Activated CD4-positive, alpha-beta T cell treated with anti-CD3 and anti-CD28 coated beads for 36 hours (primary cell): ENCODE measurements at places on chromosomes 16 and 17. TPM values are rescaled to one million over a fixed set of nuclear protein-coding genes. Genes with fewer than 3 reads are reported as not detected.

- H3K27me3 ChIP-seq: peaks cover 4% of the 10 kb centered on the region
- DNase-seq: peak; percentile 29
- H3K4me3 ChIP-seq: no peak overlapping the region
- H3K4me1 ChIP-seq: peaks cover 4% of the 10 kb centered on the region
- no peaks in the 10 kb centered on the region for H3K36me3 ChIP-seq
Measured at GRCh38 chr16:88560714-88561484, 9.3 kb upstream of the ZC3H18 start.

EXOC3L1 gene
- total RNA-seq: 0.16 TPM

DNA sequence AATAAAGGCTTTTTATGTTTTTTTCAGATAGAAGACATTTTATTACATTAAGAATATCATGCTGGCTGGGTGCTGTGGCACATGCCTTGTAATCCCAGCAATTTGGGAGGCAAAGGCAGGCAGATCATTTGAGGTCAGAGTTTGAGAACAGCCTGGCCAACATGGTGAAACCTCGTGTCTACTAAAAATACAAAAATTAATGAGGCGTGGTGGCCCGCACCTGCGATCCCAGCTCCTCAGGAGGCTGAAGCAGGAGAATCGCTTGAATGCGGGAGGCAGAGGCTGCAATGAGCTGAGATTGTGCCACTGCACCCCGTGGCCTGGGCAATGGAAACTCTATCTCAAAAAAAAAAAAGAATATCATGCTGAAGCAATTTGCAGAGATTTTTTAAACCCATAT is 29.1 kb upstream of the HAPSTR1 start:
- DNase-seq: no peak
- no peak overlapping the region for H3K4me3 ChIP-seq

SMIM5 gene
- total RNA-seq: 0.14 TPM

GRCh38 chr17:75406222-75406615 is 741 bp upstream of the GRB2 start:
- peaks cover 10% of the 10 kb centered on the region for H3K36me3 ChIP-seq
- H3K4me3 ChIP-seq: peak overlapping the region; percentile 90
- peak; percentile 31 for DNase-seq
- peaks cover 33% of the 10 kb centered on the region for H3K4me1 ChIP-seq

DNA sequence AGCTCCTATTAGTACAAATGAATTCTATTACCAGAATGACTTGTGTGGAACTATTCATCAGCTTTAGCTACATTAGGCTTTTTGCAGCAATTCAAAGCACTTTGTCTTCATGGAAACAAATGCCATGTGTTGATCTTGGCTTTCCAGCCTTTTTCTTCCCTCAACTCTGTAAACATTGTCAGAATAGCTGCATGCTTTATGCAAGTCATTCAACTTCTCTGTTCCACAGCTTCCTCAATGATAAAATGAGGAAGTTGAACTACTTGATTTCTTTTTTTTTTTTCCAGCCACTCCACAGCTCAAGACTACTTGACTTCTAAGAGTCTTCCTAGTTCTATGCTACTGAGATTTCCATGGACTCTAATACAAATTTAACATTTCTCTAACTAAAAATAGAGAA is 41.1 kb downstream of the KIAA0753 start:
- DNase-seq: no peak
- no peak overlapping the region for H3K27ac ChIP-seq
- H3K27me3 ChIP-seq: no peaks in the 10 kb centered on the region
- H3K4me3 ChIP-seq: no peak overlapping the region
- no peaks in the 10 kb centered on the region for H3K4me1 ChIP-seq
- H3K36me3 ChIP-seq: peaks cover 45% of the 10 kb centered on the region
